Activated CD4-positive, alpha-beta T cell treated with anti-CD3 and anti-CD28 coated beads, Interleukin-2, amount 10 ng/mL, durations not matched to agents 24 days and 14 days (primary cell): ENCODE measurements at places on chromosomes 5 and 9.

DNA sequence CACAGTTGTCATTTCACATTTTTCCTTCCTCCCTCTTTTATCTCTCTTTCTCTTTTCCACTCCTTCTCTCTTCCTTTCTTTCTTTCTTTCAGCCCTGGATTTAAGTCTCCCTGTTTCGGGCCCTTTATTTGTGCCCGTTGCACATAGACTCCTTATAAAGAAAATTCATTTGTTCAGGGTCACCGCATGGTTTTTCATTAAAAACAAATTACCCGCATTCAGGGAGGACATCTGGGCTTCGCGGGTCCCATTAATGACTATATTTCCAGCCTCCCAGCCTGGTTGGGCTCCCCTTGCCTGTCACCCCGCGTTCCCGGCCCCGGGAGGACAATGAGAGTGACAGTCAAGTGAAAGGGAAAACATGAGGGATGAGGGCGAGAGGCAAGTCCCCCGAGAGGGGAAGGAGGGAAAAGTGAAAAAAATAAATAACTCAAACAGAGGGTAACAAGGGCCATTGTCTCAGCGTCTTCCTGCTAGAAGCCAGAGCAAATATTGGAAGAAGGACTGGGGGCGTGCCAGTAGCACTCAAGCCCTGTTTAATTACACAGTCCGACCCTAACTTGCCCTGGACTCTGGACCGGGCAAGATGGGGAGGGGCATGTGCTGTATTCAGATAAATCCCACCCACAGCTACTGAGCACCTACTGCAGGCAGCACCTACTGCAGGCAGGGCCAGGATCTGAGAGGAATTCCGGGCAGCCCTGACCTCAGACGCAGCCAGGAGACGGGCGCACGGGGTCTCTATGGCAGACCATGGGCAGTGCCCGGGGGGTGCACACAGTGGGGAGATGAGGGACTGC lies 166.2 kb downstream of the PAX5 start:
- no peak for DNase-seq

GRCh38 chr9:111300140-111300735 lies 29.8 kb downstream of the OR2K2 start:
- DNase-seq, result no peak

DNA sequence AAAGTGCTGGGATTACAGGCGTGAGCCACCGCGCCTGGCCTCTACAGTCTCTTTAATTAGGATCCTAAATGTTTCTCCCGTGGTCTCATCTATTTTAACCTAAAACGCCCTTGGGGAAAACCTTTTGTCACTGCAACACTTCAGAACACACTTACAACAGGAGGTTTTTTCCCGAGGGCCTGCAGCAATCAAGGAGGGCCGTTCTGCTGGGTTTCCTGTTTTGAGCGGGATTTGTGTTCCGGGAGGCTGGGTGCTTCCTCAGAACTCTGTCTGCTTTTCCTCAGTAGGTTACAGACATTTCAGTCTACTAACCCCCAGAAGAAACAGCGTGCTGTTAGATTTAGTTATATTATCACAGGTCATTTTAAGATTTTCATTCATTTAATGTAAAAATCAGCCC lies 65.4 kb upstream of the IRX4 start:
- DNase-seq, result no peak

GRCh38 chr5:172956936-172957335 lies 2.3 kb upstream of the RPL26L1 start:
- no peak for DNase-seq

- peak; percentile 6 for DNase-seq
These were observed 21.9 kb upstream of the SH3GL2 start for GRCh38 chr9:17556935-17557334.

DNA sequence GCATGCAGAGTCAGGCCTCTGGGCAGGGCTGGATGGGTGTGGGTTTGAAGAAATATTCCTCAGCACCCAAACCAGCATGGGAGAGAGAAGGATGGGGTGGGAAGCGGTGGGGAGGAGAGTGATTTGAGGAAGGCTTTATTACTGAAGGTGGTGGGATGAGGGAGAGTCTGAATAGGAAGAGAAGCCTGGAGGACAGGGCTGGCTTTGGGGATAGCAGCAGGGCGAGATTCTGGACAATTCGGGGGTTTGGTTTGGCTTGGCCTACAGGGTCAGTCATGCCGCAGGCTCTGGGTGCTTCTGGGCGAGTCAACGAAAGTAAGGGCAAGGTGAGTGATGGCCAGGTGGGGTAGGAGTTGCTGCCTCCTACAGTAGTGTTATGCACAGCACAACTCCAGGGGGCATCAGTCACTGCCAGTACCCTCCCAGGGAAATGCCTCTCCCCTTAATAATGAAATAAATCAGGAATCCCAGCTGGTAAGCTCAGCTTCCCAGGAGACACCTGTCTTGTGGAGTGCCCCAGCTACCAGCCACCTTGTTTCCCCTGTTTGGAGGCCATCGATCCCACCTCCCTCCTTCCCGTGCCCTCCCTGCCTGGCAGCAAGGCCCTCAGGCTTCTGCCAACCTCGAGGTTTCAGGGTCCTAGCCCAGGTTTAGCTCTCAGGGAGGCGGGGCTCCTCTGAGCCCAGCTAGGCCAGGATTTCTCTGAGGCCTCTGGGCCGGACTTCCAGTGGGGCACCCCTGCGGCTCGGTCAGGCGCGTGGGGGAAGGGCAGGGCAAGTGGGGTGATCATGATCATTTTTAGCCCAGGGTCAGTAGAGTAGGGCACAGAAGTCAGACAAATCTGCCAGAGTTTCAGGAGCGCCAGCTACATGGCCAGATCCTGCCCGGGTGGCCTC lies 741 bp upstream of the NKX2-5 start:
- DNase-seq, result no peak

DNA sequence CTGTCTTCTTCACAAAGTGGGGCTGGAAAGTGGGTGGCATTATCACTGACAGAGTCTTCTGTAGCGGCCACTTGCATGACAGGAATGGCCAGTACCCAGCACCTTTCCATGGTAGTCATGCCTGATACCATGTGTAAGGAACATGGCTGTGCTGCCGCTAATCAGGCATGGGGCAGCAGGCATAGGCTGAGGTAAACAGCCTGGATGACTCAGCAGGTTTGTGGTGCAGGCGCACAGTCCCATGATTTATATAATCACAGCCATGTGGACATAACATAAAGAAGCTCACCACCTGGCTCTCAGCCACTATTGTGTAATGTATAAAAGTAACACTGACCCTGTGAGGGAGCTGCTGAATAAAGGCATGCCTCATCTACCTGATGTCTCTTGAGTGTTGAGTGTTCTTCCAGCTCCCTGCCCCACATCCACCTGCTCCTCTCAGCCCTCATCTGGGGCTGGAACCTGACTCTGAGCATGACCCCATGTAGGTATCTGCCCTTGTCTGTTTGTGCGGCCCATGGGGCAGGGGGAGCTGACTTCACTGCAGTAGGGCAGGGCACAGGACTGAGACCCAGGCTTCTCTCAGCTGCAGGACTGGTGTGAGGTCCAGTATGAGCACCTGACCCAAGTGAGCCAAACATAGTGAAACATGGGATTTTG lies 13.2 kb upstream of the ICE1 start:
- DNase-seq, result no peak

DNA sequence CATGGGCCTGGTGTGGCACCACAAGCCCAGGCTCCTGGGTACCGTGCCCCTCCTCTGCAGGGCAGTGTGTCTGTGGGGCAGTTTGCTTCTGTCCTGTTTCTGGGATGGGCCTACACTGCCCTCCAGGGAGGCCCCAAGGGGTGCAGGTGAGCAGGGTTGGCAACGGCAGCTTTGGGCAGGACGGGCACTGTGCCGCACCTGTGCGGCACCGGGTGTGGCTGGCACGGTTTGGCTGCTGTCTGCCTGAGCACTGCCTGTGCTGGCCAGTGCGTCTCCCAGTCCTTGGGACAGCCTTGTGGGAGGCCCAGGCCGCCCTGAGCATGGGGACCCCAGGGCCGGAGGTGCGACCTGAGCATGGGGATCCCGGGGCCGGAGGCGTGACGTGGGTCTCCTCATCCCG lies 37.2 kb downstream of the RXRA start:
- no peak for DNase-seq
